Activated T-helper 1 cell treated with anti-CD3 and anti-CD28 coated beads, Interleukin-2, amount 50 U/mL, for 16 hours (primary cell): ENCODE measurements at places on chromosomes 5 and 9.

- DNase-seq: no peak
Observed at GRCh38 chr9:93392974-93393373, 58.5 kb upstream of the FAM120A start.

DNA sequence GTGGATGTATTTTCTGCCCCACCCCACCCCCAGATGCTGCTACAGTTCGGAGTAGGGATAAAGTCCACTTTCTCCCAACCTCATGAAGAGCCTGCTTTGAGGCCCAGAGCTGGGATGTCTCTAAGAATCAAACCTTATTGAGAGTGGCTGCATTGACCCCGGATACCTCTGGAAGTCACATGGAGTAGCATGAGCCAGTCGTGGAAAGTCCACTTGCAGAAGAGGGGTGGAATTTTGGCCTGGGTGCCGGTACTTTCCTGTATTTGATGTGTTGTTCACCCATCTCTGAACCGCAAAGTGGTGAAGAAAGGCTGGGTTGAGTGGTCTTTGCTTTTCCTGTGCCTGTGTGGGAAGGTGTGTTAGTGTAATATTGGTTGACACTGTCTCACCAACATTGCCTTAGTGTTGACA lies 3.7 kb downstream of the OTULIN start:
- DNase-seq: no peak

- no peak for DNase-seq
Observed at GRCh38 chr5:149852641-149853330, 91.8 kb downstream of the PDE6A start.

DNA sequence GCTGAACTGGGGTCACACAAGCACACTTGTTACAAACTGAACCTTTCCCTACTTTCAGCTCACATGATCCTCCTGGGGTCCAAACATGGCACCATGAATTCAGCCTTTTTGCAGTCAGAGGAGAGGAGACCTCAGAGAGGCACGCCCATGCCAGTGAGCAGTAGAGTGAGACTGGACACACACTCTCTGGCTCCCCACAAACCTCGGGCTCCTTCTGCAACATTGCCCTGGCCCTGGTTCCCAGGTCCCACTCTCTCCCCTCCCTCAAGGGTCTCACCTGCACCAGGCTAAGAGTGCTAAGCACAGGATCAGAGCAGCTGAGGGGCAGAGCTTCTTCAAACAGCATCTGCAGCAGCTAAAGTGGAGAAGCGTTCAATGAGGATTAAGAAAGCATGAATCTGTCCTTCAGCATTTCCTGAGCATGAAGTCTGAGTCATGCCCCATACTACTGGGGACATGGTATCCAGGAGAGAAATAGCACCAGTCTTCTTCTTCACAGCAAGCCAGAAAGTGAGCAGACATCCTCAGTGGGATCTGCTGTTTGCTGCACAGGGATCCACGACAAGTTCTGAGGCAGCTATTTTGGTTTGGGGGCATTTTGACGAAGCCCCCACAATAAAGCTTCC lies 27.2 kb downstream of the SLC35A4 start:
- DNase-seq: no peak

- DNase-seq: no peak
Observed at GRCh38 chr9:36922548-36922947, 111.5 kb downstream of the PAX5 start.

DNA sequence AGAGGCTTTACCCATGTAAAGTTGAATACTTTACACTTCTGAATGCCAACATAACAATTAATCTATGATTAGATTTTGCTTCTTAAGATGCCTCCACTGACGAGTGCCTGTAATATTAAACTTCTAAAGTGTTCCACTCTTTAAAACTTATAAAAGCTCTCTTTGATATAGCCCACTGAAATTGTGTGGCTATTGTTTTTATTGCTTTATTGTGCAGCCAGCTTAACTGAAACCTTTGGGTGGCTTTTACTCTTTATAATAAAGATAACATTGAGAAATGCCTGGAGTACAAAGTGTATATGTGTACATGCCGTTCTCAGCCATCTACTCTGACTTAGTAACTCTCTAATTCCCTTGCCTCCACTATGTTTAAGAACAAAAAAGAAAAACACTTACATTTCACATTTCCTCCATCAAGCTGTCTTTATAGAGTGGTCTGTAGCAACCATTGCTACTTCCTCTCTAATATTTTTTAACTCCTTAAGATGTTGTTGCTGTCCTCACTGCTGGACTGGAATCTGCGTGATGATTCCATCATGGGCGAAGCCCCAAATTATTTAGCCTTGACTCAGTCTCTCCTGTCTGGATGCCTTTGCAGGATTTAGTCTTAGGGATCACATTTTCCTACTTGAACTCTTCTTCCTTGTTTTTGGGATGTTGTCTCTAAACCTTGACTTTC lies 9.1 kb downstream of the PIK3R1 start:
- DNase-seq: no peak

- no peak for DNase-seq
Observed at GRCh38 chr5:82396871-82397514, 118.8 kb upstream of the RPS23 start.

DNA sequence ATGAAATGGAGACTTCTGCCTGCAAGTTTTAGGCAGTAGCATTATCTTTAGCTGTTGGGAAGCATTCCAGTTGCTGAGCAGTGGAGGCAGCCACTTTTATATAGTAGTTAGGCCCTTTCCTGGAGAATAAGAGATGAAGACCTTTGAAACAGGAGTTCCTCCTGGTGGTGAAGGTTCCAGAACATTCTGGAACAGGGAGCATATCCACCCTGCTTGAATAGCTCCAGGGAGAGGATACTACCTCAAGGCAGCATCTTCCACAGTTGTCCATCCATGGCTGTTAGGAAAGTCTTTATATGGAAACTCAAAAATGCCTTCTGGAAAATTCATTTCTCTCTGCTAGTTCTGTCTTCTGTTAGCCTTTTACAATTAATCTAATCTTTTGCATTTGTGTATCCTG lies 3.0 kb downstream of the ASPN start:
- no peak for DNase-seq

DNA sequence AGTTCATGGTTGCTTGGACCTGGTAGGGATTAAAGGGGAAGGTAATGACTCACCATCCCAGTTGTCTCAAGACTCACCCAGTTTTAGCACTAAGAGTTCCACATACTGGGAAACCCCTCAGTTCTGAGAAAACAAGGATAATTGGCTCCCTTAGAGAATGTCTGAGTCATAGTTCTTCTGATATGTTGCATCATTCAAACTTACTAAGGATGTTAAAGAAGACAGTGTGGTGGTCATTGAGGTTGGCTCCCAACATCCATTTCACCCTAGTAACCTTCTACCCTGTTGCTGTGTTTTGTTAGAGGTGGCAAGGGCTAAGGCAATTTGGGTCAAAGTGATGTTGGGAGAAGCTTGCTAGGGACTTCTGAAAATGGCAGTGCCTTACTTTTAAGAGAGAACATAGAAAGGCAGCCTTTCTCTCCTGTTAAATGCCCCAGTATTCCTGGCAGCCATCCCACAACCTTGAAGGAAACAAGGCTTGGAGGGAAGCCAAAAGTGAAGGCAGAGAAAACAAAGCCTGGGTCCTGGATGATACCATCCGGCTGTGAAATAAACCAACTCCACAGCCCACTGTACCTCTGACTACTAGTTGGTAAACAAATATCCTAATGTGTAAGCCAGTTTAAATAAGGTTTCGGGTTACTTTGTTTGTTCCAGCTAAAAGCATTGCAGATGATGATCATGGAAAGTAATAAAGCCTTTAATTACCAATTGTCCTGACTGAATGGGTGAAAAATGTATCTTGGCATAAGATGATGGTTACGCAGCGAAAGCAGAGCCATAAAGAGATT lies 80.4 kb upstream of the ADAMTSL1 start:
- no peak for DNase-seq

- DNase-seq: no peak
Observed at GRCh38 chr5:83475935-83476814, 4.6 kb downstream of the VCAN start.

DNA sequence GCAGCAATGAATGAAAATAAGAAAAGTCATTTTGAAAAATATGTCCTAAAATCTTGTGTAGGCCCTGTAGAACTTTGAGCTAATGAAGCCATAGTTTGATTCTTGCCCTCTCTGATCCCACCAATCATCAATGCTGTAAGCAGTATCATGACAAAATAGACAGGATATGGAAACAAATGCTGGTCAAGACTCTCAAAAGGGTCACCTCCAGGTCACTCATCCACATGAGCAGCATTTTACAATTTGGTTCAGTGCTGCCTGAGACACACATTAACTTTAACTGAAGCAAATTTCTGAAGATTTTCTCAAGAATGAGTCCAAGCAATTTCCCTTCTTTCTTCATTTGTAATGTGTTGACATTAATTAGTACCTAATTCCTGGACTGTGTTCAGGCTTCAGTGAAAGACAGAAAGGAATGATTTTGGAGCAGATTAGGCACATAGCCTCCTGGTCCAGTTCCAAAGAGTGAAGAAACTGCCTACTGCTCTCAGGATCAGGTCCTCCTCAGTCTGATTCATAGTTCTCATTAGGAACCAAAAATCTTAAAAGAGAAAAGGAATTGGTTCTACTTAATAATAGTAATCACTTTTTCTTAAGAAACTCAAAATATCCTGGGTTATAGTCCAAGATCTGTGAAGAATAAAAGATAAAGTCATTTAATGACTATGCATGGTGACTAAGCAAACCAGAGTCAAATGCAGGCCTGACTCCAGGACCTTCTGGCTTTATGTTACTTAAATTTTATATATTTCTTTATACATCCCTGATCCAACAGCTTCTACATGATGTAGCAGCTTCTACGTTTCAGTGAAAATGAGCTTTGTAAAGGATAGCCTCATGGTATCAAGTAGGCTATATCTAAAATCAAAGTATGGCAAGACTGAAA lies 192.1 kb upstream of the RGMB start:
- no peak for DNase-seq

GRCh38 chr5:170634256-170634990 lies 130.6 kb downstream of the KCNIP1 start:
- DNase-seq: no peak

DNA sequence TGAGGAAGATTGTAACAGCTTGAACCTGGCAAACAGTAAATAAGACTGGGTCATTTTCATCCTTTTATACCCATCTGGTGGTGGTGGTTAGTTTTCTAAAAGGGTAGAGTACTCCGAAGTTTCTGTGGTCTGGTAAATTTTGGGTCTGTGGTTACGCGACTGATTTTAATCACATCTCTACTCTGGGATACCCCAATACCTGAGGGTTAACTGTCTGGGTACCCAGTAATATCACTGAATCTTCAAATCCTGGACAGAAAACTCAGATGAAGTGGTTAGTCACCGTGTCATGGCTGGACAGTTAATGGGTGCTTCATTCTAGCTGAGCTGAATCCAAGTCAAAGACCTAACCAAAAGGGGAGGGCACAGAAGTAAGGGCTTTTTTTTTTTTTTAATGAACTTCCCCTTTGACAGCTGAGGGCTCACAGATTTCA lies 474.2 kb downstream of the GADD45G start:
- no peak for DNase-seq

GRCh38 chr9:127662617-127663016 lies 44.2 kb upstream of the CFAP157 start:
- DNase-seq: no peak

GRCh38 chr5:170388818-170389549 lies at the start of gene KCNMB1:
KCNMB1 (minus strand) TSS chr5:170389367; CDS start chr5:170385447, 3,920 bp downstream.
- DNase-seq: no peak

- no peak for DNase-seq
Observed at GRCh38 chr5:95956021-95956899, 5.4 kb downstream of the ELL2 start.

GRCh38 chr5:117201001-117201400 lies 626.4 kb upstream of the SEMA6A start:
- no peak for DNase-seq

DNA sequence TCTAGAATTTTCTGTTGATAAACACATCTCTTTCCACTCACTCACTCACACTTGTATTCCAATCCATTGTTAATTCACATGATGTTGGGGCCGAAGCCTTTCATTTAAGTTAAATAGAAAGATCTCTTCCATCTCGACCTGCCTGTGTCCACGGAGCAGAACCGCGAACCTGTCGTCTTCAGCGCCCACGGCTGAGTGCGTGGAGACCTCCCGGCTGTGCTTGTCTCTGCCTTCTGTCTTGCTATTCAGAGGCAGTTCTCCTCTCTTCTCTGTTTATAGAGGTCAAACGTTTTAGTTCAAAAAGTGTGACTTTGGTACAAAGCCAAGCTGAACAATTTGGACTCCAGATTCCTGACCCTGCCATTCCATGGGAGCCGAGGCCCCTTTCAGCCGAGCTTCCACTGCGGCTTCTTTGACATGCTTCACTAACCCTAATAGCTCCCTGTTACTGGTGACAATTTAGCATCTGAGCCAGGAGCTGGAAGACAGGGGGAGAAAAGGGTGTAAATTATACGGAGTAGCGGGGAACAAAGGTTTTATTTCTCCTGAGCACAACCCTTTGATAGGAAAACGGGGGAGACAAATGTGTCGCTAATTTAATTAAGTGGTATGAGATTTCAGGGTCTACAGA lies 314.4 kb upstream of the IRX4 start:
- no peak for DNase-seq

- DNase-seq: no peak
Observed at GRCh38 chr5:26439121-26439520, 599.3 kb downstream of the CDH9 start.

DNA sequence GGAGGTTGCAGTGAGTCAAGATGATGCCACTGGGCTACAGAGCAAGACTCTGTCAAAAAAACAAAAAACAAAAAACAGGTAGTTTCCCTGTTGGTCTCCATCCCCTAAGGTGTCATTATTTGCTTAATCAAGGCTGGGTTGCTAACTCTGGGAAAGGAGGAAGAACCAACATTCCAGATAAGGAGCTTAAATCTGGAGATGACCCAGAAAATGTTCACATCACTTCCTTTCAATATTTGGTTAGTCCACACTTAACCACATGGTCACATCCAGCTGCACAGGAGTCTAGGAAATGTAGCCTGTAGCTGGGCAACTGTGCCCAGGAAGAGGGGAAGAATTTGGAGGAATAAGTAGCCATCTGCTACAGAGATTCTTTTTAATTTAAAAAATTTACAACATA lies 25.9 kb upstream of the MEGF9 start:
- DNase-seq: no peak

DNA sequence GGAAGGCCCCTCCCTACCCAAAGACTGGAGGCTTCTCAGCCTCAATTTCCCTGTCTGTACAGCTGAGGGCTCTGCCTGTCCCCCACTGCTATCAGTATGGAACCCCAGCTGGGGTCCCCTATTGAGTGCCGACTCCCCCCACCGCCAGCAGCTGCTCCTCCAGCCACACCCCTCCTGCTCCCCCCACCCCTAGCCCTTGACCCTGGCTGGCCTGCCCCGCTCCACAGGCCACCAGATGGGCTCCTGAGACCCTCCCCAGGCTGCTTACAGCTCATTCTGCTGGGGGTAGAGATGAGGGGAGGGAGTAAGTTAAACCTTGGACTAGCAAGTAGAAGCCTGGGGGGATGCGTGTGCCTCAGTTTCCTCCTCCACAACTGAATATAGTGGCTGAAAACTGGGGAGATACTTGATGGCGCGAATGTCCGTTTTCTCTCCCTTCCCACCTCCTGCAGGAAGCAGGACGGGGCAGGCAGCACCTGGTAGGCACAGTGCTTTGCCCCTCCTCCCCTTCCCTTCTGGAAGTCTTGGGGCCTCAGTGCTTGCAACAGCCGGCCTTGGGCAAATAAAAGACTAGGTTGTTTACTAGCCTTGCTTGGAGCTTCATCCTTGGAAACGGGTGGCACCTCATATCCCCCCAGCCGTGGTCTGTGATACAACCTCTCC lies 19.1 kb downstream of the URM1 start:
- no peak for DNase-seq
